ENCODE measurements at places on chromosomes 5 and 9.

- no peak for DNase-seq
Observed at GRCh38 chr5:100863739-100864138, 39.3 kb downstream of the ST8SIA4 start.

- DNase-seq = no peak
Observed at GRCh38 chr5:52015760-52016159, 632.5 kb downstream of the ISL1 start.

DNA sequence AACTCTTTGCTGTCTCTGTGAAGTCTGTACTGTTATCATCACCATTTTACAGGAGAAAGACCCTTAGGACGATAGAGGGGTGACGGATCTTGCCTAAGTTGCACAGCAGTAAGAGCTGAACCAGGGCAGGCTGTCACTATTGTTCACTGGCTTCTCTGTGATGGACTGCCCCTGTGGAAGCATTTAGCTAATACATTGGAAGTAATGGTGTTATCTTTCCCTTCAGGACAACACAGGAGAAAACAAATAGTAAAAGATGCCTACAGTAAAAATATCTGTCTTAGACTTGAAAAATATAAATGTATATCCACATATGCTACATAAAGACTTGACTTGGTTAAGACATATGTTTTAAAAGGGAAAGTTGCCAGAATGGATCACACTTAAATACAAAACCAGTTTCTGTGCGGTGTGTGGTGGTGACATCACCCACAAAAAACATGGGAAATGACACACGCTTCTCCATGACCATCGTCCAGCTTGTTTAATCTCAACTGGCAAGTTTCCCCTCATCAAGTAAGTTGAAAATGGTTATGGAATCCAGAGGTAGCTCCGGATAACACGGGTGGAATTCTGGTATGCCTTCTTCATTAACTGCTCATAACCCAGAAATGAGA is 351.8 kb downstream of the EBF1 start:
- DNase-seq = no peak

- no peak for DNase-seq
Observed at GRCh38 chr9:28747351-28747985, 1174.2 kb upstream of the C9orf72 start.

GRCh38 chr9:30799527-30800101 is 1584.8 kb upstream of the ACO1 start:
- DNase-seq = no peak

GRCh38 chr9:90539286-90539685 is 103.3 kb downstream of the DIRAS2 start:
- DNase-seq = no peak

GRCh38 chr9:131744720-131745201 is 4.9 kb upstream of the RAPGEF1 start:
- no peak for DNase-seq

- DNase-seq = no peak
Observed at GRCh38 chr5:108430931-108431608, 49.2 kb upstream of the FBXL17 start.

GRCh38 chr5:40877371-40877988 is 31.8 kb upstream of the C7 start:
- DNase-seq = no peak

GRCh38 chr5:64015824-64016223 is 53.6 kb upstream of the HTR1A start:
- no peak for DNase-seq

DNA sequence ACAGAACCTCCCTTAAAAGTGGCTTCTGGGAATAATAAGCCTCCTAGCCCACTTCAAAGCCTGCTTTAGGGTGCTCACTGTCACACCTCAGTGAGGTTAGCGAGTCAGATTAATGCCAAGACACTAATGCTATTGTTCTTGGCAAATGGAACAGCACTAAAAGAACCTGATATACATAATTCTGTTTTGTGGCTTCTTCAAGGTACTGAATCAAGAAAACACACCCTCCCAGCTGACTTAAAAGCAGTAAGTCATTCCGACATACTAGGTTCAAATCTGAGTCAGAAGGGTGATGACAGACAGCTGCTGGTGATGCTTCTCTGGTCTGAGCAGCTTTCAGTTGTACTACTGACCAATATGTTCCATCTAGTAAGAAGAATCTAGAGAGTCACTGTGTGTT is 121.6 kb downstream of the OXCT1 start:
- DNase-seq = no peak

DNA sequence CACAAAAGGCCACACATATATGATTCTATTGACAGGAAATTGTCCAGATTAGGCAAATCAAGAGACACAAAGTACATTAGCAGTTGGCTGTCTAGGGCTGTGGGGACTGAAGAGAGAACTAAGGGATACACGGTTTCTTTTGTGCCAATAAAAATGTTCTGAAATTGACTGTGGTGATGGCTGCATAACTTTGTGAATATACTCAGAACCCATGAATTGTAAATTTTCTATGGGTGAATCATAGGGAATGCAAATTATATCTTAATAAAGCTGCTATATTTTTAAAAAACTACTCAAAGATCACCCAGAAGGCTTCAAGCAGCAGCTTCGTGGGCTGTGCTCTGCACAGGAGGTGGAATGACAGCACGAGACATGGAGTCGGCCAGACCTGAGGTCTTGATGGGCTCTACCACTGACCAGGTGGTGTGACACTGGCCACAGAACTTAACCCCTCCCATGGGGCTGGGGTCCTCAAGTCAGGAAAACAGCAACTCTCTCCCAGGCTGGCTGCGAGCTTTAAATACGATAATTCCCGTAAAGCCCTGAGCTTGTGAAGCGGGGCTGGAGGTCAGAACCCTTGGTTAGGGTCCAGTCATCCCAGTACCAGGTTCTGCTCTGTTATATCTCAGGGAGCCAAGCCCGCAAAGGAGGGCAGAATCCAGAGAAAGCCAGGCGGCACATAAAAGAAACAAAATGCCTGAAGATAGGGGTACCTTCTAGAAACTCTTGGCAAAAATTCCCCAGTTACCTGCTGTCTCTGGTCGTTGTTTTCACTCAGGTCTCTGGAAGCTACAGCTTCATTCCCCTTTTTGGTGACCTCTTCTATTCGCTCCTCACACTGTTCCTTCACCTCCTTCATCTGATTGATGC is 59.1 kb downstream of the GOLM1 start:
- no peak for DNase-seq

GRCh38 chr5:33032271-33033070 is 321.4 kb downstream of the NPR3 start:
- DNase-seq = no peak

- no peak for DNase-seq
Observed at GRCh38 chr5:164352695-164353094, 847.3 kb downstream of the MAT2B start.

- no peak for DNase-seq
Observed at GRCh38 chr5:118728191-118728590, 260.2 kb downstream of the DTWD2 start.

GRCh38 chr5:133408322-133408721 is 204.0 kb downstream of the FSTL4 start:
- no peak for DNase-seq

DNA sequence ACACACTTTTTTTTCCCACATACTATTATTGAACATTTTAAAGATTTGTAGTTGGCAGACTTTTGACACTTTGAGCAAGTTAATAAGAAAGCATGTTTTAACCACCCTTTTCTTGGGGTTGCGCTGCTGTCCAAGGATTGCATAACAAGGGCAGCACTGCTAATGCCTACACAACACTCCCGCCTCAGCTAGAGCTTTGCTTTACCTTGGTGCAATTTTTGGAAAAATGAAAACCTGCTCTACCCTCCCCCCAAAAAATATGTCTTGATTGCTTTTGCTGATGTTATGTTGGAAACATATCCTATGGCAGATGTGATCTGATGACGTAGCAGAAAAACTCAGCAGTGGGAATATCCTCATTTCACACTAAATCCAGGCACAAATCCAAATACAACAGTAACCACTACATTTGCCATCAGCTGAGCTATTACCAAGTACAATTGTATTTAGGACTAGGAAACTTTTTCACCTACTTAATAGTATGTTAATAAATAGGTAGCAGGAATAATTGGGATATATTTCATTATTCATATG is 51.5 kb downstream of the UBE2R2 start:
- DNase-seq = no peak

GRCh38 chr9:118455259-118455658 is 751.1 kb downstream of the TLR4 start:
- no peak for DNase-seq

GRCh38 chr9:76101075-76101474 is 210.6 kb downstream of the PCSK5 start:
- no peak for DNase-seq

GRCh38 chr9:91844190-91844589 is 105.8 kb downstream of the ROR2 start:
- no peak for DNase-seq

DNA sequence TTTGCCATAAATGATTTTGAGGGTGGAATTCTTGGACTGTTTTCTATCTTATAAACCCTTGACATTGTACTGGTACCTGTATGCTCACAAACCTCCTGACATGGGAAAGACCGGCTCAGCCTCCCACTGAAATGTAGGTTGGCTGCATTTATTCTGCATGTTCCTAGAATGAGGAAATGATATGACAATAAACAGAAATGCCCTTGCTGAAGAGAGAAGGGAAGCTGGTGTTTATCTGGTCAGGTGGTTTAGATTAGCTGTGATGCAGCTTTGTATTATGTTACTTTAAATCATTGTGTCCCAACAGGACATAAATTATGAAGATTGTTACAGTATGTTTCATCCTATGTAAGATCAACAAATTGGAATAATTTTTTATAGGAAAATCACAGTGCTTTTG is 23.1 kb upstream of the CATSPER3 start:
- no peak for DNase-seq

DNA sequence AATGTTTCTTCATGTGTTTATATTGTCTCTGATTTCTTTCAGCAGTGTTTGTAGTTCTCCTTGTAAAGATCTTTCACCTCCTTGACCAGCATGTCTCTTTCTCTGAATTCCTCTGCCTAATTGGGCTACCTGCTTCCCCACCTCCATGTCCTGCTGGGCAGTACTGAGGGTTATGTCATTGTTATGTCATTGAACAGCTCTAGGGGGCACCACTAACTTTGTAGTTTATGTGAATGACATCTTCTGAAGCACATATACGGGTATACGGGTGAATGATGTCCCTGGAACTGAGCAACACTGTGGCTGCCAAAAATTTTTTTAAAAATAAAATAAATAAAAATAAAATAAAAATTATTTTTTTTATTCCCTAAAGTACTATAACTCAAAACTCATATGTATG is 16.9 kb upstream of the SNCAIP start:
- DNase-seq = no peak

GRCh38 chr5:89445106-89445745 is 562.2 kb upstream of the MEF2C start:
- DNase-seq = no peak

DNA sequence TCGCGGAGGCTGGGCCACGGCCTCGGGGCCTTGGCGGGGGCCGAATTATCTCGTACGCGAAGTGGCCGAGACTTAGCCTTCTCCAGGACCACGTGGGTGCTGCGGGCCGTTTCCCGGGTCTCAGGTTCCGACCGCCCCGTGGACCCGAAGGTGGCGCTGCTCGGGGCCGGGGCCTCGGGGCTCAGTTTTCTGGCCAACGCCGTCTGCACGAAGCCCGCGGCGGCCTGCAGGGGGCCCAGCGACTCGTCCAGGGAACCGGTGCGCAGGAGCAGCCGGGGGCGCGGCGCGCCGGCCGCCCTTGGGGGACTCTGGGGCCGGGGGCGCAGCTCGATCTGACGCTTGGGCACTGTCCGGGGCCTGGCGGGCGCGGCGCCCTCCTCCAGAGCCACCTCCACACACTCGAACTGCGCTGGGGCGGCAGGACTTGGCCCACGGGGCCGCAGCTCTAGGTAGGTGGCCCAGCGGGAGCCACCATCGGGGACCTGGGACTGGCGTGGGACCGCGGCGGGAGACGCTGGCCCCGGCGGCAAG is 716 bp downstream of the PROB1 start:
- peak; percentile 65 for DNase-seq

DNA sequence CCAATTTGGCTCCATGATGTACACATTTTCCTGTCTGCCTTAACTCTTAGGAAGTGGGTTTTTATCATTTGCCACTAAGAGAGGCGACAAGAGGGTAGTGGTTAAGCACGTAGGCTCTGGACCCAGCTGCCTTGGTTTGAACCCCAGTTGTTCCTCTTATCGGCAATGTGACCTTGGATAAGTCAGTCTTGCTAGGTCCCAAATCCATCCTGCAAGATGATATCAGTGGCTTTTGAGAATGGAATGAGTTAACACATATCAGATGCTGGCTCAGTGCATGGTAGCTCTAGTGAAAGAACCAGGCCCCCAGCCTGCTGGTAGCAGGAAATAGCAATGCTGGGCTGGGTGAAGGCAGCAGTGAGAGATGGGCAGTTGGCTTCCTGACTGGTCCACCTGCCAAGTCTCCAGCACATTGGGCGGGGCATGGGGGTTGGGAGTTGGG is 72.5 kb downstream of the STK10 start:
- DNase-seq = peak; percentile 35

DNA sequence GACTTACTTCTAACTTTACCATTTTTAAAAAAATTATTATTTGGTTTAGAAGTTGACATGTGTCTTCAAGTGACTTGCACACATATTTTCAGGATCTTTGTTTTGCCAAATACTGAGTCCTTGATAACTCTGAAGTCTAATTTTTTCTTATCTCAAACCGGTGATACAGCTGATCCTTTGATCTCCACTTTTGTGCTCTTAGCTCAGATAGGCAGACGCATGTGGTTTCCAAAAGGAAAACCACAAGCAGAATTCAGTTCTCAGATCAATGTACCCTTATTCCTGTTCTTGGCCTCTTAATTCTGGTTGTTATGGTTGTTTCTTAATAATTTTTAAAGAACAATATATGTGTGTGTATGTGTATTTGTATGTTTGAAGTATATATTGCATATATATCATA is 238.3 kb upstream of the EDIL3 start:
- DNase-seq = no peak

DNA sequence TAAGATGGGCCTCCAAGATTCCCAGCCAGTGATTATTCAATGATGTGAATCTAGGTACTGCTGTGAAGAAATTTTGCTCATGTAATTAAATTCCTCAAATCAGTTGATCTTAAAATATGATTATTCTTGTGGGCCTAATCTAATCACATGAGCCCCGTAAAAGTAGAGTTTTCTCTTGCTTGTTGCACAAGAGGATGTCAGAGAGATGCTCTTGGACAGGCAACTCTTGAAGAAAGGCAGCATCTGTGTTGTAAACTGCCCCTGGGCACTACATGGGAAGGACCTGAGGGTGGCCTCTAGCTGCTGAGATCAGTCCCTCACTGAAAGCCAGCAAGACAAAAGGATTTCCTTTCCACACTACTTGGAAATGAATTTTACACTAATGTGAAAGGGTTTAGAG is 132.9 kb downstream of the TRPM3 start:
- no peak for DNase-seq

- DNase-seq = peak; percentile 5
Observed at GRCh38 chr5:40220260-40220659, 459.5 kb upstream of the PTGER4 start.

All from CD4-positive, alpha-beta T cell treated with Interleukin-6 for 4 hours (primary cell).